ENCODE measurements at places on chromosomes 1 and 21.
A peak's percentile ranks its signal among the peaks of the same experiment; 100 is the strongest.

GRCh38 chr1:154181944-154182343 lies 10.0 kb downstream of the TPM3 start:
- DNase-seq, result no peak

GRCh38 chr1:7705048-7705907 lies 65.8 kb upstream of the VAMP3 start:
- DNase-seq, result no peak

- DNase-seq, result no peak
Measured at GRCh38 chr1:63051886-63052285, 268.0 kb downstream of the ATG4C start.

GRCh38 chr1:15288173-15288926 lies 41.3 kb downstream of the FHAD1 start:
- DNase-seq, result no peak

- DNase-seq, result peak; percentile 79
Measured at GRCh38 chr1:206102292-206102936, 14.8 kb downstream of the AVPR1B start.

DNA sequence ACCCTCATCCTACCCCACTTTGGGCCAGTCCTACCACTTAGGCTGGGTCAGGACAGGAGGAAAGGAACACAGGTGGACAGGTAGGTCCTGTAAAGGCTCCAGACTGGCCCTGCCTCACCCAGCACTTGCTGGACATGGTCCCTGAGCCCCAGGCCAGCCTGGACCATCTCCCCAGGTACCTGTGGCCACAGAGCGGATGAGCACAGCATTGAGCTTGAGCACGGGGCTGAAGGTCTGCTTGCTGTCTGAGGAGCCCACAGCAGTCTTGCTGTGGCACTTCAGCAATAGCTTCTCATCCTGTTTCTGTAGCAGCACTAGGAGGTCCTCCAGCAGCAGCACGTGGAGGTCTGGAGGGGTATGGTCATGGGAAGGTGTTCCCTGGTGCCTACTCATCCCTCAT lies 23.3 kb downstream of the LRRC71 start:
- no peak for DNase-seq

DNA sequence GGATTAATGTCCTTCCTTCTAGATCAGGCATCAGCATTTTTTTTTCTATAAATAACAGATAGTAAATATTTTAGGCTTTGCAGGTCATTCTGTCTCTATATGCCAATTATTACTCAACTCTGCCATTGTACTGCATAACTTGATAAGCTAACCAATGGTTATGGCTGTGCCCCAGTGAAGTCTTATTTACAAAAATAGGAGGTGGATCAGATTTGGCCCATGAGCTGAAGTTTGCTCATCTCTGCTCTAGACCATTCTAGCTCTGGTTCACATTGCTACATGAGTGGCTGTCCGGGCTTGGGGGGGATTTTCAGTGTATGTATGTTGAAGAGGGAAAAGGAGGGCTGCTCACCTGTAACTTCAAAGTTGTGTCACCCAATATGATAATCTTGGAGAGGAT lies 10.1 kb downstream of the RAB7B start:
- no peak for DNase-seq

DNA sequence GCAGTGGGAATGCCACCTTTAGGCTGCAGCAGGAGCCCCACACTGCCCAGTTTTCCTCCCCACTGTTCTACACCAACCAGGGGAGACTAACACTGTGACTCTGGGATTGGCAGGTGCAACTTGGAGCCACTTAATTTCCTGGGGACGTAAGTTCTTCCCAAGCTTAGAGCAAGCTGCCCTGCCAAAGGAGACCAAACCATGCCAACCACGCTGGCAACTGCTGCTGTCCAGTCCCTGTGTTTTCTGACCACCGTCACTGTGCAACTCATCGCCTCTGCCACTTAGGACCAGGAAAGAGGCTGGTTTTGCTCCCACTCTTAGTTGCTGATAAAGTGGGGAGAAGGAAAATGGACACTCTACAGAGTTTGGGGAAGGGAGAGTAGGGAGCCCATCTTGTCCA lies 50.5 kb downstream of the VANGL1 start:
- no peak for DNase-seq

GRCh38 chr1:54517496-54517895 lies 30.5 kb upstream of the ACOT11 start:
- no peak for DNase-seq

- no peak for DNase-seq
Measured at GRCh38 chr1:1429671-1430073, 5.8 kb upstream of the VWA1 start.

DNA sequence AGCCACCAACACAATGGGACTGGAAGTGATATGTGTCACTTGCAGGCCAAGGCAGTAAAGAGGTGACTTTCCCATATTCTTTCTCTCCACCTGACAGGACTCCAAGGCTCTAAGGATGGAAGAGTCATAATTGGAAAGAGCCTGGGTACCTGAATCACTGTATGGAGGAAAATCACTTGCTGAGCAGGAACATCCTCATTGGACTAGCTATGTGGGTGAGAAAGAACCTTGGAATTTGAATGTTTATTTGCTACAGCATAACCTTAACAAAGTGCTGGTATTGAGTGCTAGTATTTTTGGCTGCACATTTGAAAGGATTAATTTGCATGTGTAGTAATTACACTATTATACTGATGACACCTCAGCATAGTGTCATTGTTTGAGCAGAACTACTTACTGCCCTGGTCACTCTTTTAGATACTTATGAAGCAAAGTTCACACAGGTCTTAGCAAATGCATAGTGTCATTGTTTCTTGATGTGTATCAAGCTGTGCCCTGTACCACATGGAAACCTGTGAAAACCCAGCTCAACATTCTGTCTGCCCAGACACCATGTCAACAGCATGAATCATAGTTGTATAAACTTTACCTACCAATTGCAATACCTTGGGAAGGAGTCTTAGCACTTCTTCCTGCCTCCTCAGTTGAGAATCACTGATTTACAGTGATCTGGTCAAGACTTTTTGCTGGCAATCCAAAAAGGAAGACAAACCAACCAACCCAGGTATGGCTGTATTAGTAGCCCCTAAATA lies 5.1 kb upstream of the S100A10 start:
- DNase-seq, result no peak

GRCh38 chr1:18820791-18821641 lies 38.4 kb downstream of the TAS1R2 start:
- DNase-seq, result peak; percentile 16

DNA sequence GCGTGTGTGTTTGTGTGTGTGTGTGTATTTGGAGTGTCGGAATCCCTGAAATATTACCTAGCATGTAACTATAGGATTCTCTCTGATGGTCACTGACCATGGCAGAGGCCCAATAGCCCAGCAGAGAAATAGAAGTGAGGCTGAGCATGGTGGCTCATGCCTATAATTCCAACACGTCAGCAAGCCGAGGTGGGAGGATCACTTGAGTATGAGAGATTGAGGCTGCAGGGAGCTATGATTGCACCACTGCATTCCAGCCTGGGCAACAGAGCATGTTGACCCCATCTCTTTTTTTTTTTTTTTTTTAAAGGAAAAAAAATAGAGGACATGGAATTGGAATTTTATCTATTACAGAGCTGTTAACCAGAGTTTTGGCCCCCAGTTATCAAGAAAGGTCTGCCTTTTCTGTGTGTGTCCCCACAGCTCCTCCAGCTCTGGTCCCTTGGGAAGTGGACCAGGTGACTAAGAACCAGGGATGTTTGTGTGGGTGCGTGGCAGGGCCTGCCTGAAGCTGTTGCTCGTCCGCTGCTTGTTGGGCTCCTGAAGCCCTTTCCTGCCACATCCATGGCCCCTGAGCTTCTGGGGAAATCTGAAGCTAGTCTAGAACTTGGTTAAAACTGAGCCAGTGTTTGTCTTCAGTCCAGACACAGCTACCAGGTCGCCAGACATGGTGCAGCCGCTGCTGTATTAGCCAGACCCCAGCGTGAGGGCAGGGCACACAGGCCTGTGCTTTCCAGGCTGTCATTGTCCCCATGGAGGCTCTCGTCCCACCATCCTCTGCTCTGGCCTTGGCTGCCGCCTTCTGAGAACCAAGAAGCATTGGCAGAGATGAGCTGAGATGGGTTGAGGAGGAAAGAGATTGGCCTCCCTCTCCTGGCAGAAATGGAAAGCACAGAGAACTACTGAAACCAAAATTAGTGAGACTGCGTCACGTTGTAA lies 25.5 kb downstream of the CAPN9 start:
- DNase-seq, result peak; percentile 25
